Astrocyte (in vitro differentiated cells and primary cell): ENCODE measurements at places on chromosomes 13 and 19.

DNA sequence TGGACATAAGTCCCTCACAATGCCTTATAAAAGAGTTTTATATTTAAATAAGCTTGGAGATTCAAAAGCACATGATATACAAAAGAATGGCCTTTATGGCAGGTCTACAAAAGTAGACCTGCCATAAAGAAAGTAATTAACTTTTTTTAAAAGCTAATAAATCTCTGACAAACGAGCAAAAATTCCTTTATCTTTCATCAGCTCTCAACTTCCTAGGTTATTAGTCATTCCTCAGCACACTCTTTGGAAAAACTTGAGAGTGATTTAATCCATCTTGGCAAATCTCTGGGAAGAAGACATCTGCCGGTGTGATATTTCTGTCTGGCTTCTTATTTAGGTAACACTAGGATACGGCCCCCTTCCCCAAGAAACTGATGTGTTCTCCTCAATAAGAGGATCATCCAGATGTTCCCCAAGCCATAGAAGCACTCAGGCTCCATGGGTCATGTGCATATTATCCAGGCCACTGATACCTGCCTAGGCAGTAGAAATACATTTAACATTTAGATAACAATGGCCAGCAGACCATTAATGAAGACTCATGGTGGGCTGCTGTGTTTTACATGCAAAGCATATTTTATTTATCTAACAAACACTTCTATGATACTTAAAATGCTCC is 372.7 kb downstream of the LIG4 start:
- peaks cover 4% of the 10 kb centered on the region for H3K4me1 ChIP-seq
- no peak overlapping the region for H3K27ac ChIP-seq
- no peaks in the 10 kb centered on the region for H3K36me3 ChIP-seq
- H3K27me3 ChIP-seq, result no peaks in the 10 kb centered on the region

GRCh38 chr13:33945477-33945876 is 127.5 kb downstream of the RFC3 start:
- no peaks in the 10 kb centered on the region for H3K36me3 ChIP-seq
- H3K4me1 ChIP-seq, result no peaks in the 10 kb centered on the region
- H3K27me3 ChIP-seq, result no peaks in the 10 kb centered on the region
- no peak overlapping the region for H3K27ac ChIP-seq
- H3K4me3 ChIP-seq, result no peak overlapping the region

DNA sequence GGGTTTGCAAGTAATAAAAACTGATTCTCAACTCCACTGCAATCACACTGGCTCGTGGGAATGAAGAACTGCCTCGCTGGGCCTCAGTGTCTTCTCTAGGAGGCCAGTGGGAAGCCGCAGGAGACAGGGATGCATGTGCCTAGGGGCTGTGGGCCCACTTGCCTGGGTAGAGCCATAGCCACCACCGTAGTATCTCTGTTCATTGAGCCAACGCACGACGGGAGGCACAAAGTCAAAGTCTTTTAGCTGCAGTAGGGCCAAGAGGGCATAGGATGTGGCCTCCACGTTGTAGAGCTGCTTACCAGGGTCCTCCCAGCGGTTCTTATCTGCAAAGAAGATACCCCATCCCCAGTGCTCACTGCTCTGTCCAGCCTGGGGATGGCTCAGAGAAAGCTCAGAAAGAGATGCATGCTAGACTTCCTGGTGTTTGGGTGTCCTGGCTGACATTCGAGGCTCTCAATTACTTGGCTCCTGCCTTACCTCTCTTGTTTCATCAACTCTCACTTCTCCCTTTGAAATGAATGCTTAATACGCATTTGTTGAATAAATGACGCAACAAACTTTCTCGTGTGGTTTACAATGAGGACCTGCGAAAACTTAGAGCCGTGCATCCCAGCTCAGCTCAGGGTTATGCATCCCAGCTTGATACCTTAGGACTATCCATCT is 16.1 kb upstream of the TNFSF14 start:
- no peak overlapping the region for H3K4me3 ChIP-seq
- no peaks in the 10 kb centered on the region for H3K4me1 ChIP-seq
- no peaks in the 10 kb centered on the region for H3K36me3 ChIP-seq
- no peaks in the 10 kb centered on the region for H3K27me3 ChIP-seq
- H3K27ac ChIP-seq, result no peak overlapping the region

DNA sequence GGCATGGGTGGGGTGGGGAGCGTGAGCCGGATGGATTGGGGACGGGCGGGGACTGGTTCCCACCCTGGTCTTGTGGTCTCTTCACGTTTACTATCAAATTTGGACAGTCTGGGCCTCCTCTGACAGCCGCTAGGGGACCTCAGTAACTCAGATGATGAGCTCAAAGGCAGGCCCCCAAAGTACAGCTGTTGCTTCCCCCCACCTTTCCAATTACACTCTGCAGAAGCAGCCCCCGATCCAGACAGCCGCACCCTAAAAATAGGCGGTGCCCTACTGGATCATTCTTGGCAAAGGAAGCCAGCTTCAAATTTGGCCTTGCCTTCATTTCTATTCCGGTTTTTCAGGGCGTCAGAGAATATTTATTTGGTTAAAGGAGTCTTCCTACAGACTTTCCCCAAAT is 1.9 kb upstream of the FOXO1 start:
- H3K36me3 ChIP-seq, result no peaks in the 10 kb centered on the region
- no peak overlapping the region for H3K27ac ChIP-seq
- H3K4me3 ChIP-seq, result no peak overlapping the region
- peaks cover 28% of the 10 kb centered on the region for H3K4me1 ChIP-seq

GRCh38 chr13:76503291-76503690 is 382.9 kb downstream of the KCTD12 start:
- no peaks in the 10 kb centered on the region for H3K4me1 ChIP-seq
- H3K27ac ChIP-seq, result no peak overlapping the region
- H3K27me3 ChIP-seq, result peaks cover 28% of the 10 kb centered on the region
- H3K36me3 ChIP-seq, result no peaks in the 10 kb centered on the region
- no peak overlapping the region for H3K4me3 ChIP-seq
- no peak for DNase-seq

DNA sequence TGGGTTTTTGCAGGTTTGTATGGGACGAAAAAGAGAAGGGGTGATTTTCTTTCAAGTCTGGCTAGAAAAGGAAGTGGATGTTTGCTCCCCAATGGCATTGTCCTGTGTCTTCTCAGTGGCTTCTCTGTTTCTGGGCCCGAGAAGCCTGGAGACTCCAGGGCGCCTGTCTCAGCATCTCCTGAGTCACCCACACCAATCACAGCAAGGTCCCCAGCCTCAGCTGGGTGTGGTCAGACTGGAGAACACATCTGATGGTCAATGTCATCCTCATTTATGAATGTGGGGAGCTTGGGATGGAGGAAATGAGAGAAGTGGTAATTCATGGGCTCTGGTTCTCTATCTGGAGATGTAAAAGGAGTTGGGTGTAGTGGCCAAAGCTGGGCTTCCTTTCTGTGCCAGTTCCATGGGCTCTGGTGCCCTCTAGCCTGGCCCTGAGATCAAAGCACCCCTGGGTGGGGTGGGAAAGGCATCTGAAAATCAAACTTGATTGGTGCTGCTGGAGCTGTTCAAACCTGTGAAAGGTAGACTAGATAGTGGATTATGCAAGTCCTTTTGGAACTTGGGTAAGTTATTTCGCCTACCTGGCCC is 13.4 kb downstream of the RASL11A start:
- no peaks in the 10 kb centered on the region for H3K4me1 ChIP-seq
- no peak overlapping the region for H3K27ac ChIP-seq
- H3K27me3 ChIP-seq, result no peaks in the 10 kb centered on the region
- no peak for DNase-seq

DNA sequence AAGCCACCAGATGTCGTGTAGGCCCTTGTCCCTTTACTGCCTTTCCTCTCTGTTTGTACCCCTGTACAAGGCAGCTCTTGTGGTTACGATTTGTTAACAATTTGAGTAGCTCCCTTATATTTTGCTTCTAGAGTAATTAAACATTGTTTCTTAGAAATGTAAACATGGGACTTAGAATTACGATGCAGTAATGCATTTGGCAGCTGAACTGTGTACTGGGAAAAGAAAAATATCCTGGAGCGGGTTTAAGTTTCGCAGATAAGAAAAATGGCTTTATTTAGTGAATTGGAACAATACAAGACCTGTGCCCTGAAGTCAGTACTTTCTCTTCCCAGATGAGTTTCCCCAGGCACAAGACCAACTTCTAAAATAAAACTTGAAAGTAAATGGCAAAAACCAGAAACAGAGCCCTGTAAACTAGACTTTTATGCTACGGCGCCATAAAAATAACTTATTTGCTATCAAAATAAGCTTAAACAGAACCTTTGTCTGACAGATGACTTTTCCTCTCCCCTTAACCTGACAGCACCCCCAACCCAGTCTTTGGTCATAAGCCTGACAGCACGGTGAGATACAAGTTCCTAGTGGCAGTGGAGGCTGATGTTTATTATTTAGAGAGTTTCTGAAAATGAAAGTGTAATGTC is 63.0 kb downstream of the LRCH1 start:
- H3K36me3 ChIP-seq, result no peaks in the 10 kb centered on the region
- H3K4me1 ChIP-seq, result no peaks in the 10 kb centered on the region
- no peak overlapping the region for H3K27ac ChIP-seq
- H3K4me3 ChIP-seq, result no peak overlapping the region
- H3K27me3 ChIP-seq, result no peaks in the 10 kb centered on the region

DNA sequence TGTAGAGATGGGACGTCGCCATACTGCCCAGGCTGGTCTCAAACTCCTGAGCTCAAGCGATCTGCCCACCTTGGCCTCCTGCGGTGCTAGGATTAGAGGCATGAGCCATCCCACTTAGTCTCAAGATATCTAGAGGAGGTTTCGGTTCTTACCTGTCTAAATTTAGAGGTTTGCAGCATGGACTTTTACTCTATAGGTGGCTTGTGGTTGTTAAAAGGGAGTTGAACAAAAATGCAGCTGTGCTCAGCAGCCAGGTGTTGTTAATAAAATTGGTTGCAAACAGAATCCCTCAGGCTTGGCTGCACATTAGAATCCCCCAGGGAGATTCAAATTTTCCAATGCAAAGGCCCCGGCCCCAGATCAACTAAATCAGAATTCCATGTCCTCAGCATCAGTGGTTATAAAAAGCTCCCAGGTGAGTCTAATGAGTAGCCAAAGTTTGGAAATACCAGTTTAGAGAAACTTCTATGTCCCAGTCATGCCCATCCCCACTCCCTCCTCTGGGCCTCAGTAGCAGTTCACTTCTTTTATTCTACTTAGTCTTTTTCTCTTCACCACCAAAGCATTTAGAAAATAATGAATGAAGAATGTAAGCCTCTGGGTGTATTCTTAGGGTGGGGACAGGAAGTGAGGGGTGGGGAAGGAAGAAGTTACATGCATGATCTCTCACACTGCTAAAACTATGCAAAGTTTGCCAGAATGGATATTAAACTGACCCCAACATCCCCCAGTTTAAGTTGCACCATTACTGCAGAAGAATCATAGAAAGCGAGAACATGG is 471.0 kb downstream of the COG6 start:
- no peak for DNase-seq
- no peaks in the 10 kb centered on the region for H3K27me3 ChIP-seq
- no peaks in the 10 kb centered on the region for H3K4me1 ChIP-seq
- H3K4me3 ChIP-seq, result no peak overlapping the region

DNA sequence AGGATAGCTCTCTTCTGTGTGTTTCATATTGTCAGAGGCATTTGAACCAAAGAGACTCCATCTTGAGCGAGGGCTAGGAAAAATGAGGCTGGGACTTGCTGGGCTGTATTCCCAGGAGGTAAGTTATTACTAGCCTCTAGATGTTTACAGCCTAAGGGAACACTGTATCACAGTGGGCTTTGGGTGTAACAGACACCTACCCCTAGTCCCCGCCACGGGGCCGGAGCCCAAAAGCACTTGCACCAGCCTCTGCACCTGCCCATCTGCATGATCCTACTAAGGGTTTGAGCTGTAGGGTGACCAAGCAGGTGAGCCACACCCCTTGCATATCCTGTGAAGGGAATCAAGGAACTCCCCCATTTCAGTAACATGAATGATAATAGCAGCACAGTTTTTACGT is 1972.2 kb downstream of the OLFM4 start:
- no peak for DNase-seq
- H3K4me1 ChIP-seq, result no peaks in the 10 kb centered on the region
- no peaks in the 10 kb centered on the region for H3K27me3 ChIP-seq

DNA sequence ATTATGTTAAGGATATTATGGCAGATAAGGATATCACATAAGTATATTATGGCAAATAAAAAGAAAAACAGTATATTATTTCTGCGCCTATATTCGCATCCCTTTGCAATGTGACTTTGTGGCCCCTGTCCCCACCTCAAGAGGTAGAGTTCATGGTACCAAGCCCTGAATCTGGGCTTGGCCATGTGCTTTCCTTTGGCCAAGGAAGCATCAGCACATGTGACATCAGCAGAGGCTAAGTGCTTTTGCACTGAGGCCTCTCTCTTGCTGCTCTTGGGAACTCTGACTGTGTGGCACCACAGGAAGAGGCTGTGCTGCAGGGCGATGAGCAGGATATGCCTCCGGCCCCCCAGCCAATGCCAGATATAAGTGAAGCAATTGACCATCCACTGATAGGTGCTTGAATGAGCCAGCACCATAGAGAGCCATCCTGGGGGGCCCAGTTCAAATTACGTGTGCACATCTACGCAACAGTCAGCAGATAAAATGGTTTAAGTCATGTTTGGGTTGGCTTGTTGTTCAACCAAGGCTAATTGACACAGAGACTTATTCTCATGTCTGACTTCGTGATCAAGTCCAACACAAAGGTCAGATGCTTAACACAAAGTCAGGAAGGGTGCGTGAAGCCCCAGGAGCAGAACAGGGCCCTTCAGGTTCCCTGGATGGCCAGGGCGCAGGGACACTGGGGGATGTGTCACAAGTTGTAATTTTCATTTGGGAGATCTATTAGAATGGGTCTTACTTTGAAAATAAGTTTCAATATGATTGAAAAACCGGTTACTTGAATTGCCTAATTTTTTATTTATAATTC is 173.3 kb downstream of the COL4A1 start:
- H3K27me3 ChIP-seq, result no peaks in the 10 kb centered on the region
- peaks cover 49% of the 10 kb centered on the region for H3K4me1 ChIP-seq
- no peaks in the 10 kb centered on the region for H3K36me3 ChIP-seq

GRCh38 chr19:1259206-1259875 is 9.8 kb upstream of the CIRBP start:
- peaks cover 22% of the 10 kb centered on the region for H3K36me3 ChIP-seq
- H3K27me3 ChIP-seq, result no peaks in the 10 kb centered on the region
- H3K27ac ChIP-seq, result peak overlapping the region; percentile 69

GRCh38 chr19:45254044-45254531 is 3.0 kb downstream of the MARK4 start:
- peaks cover 3% of the 10 kb centered on the region for H3K27me3 ChIP-seq
- no peak overlapping the region for H3K27ac ChIP-seq
- H3K4me1 ChIP-seq, result peaks cover 23% of the 10 kb centered on the region
- DNase-seq, result no peak

GRCh38 chr19:14561847-14562351 is 10.0 kb downstream of the NDUFB7 start:
- no peak for DNase-seq
- no peaks in the 10 kb centered on the region for H3K27me3 ChIP-seq
- no peak overlapping the region for H3K4me3 ChIP-seq
- H3K4me1 ChIP-seq, result peaks cover 16% of the 10 kb centered on the region

- no peaks in the 10 kb centered on the region for H3K4me1 ChIP-seq
- H3K36me3 ChIP-seq, result no peaks in the 10 kb centered on the region
- H3K27ac ChIP-seq, result no peak overlapping the region
Observed at GRCh38 chr19:35055715-35056179, 14.2 kb downstream of the HPN start.

- H3K4me3 ChIP-seq, result no peak overlapping the region
- DNase-seq, result no peak
- H3K27ac ChIP-seq, result no peak overlapping the region
- no peaks in the 10 kb centered on the region for H3K36me3 ChIP-seq
- H3K4me1 ChIP-seq, result no peaks in the 10 kb centered on the region
Observed at GRCh38 chr19:50202962-50203280, 501 bp upstream of the MYH14 start.
